ENCODE measurements at places on chromosomes 13 and 19.

GRCh38 chr13:45331123-45331619, 9.8 kb downstream of the TPT1 start:
- no peak for DNase-seq

DNA sequence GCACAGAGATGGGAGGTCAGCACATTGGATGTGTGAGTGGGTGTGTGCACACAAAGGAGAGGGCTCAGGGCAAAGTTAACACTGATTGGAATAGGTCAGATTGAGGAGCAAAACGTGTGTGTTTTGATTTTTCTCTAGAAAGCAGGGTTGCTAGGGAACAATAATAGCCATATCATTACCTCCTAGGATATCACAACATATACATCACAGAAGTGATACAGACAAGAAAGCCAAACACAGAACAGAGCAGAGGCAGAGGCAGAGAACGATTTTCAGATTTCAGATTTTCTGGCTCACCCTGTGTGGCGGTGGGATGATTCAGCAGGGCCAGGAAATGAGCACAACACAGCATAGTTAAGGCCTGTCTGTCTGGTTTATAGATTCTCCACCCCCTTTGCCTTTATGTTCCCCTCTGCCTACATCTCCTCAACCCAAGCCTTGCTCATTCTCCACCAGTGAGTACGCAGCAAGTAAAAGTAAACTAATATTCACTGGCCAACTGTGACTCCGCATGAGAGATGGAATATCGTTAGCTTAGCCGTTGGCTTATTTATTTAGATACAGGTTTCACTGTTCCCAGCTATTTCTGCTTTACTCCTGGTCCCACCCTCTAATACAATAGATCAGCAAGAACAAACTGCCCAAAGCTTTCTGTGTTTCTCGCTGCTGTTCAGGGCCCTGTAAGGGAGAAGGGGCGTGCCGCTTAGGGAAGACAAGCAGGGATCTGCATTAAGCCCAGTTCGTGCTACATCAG, 182.7 kb upstream of the TSC22D1 start:
- DNase-seq = no peak

GRCh38 chr19:43966079-43966694, 15.2 kb downstream of the ZNF221 start:
- no peak for DNase-seq

DNA sequence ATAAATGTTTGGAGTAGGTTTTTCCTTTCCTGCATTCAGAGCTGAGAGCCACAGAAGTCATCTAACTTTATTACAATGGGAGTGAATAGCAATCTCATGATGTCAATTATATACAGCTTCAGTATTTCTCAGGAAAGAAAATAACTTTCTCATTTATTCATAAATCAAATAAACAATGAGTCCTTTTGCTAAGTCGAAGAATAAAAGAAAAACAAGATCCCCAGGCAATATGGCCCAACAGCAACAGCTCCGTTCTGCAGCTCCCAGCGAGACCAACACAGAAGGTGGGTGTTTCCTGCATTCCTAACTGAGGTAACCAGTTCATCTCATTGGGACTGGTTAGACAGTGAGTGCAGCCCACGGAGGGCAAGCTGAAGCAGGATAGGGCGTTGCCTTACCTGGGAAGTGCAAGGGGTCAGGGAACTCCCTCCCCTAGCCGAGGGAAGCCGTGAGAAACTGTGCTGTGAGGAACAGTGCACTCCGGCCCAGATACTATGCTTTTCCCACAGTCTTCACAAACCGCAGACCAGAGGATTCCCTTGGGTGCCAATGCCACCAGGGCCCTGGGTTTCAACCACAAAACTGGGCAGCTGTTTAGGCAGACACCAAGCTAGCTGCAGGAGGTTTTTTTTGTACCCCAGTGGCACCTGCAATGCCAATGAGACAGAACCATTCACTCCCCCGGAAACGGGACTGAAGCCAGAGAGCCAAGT, 128.2 kb downstream of the SLITRK1 start:
- DNase-seq = no peak

- DNase-seq = no peak
Measured at GRCh38 chr13:58343076-58343475, 711.5 kb downstream of the PCDH17 start.

GRCh38 chr19:10505583-10506229, 2.5 kb upstream of the KEAP1 start:
- DNase-seq = peak; percentile 65

DNA sequence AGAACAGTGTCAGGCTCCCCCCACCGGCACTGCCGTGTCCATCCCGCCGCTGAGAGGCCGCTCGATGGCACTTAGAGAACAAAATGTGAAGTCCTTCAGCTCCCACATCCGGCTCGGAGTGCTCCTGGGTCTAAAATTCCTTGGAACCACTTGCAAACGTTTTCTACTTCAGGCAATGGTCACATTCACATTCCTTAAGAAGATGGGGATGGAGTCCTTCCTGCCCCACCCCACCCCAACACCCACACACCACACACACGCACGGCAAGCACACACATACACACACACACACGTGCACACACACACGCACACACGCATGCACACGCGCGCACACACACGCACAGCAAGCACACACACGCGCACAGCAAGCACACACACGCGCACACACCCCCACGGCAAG, 83.4 kb downstream of the SOX1 start:
- no peak for DNase-seq

GRCh38 chr19:1690699-1691307, 38.4 kb upstream of the TCF3 start:
- peak; percentile 30 for DNase-seq

DNA sequence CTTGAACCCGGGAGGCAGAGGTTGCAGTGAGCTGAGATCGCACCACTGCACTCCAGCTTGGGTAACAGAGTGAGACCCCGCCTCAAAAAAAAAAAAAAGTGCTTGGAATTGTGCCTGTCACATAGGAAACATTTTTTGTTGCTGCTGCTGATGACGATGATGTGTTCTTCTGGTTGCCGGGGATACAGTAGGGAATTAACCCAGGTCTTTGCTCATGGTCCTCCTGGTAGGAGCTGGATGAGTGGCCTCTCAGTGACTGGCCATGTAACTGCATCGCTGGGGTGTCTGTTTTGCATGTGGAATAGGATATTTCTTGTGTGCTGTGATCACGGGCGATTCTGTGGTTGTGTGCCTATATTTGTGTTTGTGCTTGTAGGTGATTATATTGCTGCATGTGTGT, 4.7 kb upstream of the CNFN start:
- no peak for DNase-seq

DNA sequence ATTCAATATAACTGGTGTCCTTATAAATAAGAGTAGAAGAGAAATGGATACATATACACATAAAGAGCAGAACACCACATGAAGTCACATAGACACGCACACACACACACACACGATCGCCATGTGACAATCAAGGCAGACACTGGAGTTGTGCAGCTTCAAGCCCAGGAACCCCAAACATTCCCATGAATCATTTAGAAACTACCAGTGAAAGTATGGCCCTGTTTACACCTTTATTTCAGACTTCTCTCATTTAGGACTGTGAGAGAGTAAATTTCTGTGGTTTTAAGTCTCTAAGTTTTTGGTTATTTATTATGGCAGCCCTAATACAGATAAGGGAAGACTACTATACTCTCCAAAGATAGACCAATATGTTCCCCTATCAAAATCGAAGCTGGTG, 20.4 kb upstream of the TNFSF13B start:
- no peak for DNase-seq

- DNase-seq = no peak
Measured at GRCh38 chr19:2863816-2864215, 3.3 kb upstream of the ZNF556 start.

GRCh38 chr13:43245374-43245964, 222.1 kb downstream of the DNAJC15 start:
- DNase-seq = no peak

- DNase-seq = no peak
Measured at GRCh38 chr19:55454787-55455243, 6.6 kb downstream of the ISOC2 start.

- DNase-seq = no peak
Measured at GRCh38 chr13:110057052-110057451, 249.9 kb downstream of the COL4A1 start.

GRCh38 chr19:46824890-46825730, 25.5 kb downstream of the AP2S1 start:
- DNase-seq = no peak

GRCh38 chr13:40813667-40814454, 24.4 kb downstream of the SLC25A15 start:
- no peak for DNase-seq

GRCh38 chr13:104968876-104969275, 1566.6 kb downstream of the EFNB2 start:
- no peak for DNase-seq
